ENCODE measurements at places on chromosomes 6 and 20. TPM values are rescaled to one million over a fixed set of nuclear protein-coding genes. Genes with fewer than 3 reads are reported as not detected.

RPP21 gene
- total RNA-seq: 50.4 TPM

DNA sequence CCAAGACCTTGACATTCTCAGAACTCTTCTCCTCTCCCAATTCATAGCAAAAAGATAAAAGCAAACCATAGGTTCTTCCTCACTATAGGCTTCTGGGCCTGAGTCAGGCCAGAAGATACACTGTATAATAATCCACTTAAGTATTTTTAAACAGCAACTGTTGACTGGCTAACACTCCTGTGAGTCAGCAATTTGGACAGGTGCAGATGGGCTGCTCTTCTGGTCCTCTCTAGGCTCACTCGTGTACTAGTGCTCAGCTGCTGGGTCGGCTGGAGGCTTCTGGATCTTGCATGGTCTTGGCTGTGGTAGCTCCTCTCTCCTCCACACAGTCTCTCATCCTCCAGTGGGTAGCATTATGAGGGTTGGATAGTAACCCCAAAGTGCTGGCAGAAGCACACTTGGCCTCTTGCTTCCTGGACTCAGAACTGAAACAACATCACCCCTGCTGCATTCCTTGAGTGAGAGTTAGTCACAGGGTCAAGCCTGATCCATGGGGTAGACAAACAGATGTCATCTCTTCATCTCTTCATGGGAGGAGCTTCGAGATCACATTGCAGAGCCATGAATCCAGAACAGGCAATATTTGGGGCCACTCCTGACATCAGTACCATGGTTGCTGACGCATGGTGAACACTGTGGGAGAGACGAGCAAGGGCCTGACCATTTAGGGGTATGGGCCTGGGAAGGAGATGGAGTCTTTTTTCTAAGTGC is 86.9 kb downstream of the C6orf118 start:
- DNase-seq: no peak

METTL24 gene
- total RNA-seq: not detected

SYNDIG1 gene
- not detected for total RNA-seq

TOX2 gene
- total RNA-seq: 0.23 TPM

ENPP1 gene
- 0.39 TPM for total RNA-seq

GRCh38 chr6:144066741-144067484 is 28.5 kb downstream of the SF3B5 start:
- DNase-seq: no peak

DNA sequence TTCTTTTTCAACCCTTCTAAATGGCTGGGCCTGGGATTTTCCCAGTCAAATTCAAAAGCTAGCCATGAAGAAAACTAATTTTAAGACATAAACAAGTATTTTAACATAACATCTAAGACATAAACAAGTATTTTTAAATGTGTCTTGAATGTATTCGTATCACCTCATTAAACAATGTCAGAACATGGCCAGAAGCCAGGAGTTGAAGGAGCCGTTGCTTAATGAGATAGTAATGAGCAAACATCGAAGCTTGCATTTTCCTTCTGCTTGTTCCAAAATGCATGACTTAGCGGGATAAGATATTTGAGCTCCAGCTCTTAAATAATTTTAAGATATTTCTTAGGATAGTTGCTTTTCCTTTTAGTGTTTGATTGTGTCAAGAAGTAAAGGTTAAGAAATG is 4.2 kb upstream of the RNF182 start:
- no peak for DNase-seq

DNA sequence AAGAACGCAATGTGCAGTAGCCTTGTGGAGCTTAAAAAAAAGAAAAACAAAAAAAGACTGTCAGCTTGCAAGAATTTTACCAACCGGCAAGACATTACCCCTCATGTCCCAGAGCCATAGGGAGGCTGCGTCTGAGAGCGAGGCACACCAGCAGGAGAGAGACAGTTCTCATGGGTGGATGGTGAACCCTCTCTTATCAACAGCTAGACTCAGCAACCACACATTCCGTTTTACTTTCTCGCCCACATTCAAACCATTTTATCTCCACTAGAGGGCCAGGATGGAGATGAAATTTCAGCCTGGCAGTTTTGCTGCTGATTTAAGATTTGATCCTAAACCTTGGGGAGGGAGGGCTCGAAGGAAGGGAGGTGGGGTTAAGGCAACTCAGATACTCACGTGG is 247.0 kb downstream of the ATXN1 start:
- no peak for DNase-seq

DNA sequence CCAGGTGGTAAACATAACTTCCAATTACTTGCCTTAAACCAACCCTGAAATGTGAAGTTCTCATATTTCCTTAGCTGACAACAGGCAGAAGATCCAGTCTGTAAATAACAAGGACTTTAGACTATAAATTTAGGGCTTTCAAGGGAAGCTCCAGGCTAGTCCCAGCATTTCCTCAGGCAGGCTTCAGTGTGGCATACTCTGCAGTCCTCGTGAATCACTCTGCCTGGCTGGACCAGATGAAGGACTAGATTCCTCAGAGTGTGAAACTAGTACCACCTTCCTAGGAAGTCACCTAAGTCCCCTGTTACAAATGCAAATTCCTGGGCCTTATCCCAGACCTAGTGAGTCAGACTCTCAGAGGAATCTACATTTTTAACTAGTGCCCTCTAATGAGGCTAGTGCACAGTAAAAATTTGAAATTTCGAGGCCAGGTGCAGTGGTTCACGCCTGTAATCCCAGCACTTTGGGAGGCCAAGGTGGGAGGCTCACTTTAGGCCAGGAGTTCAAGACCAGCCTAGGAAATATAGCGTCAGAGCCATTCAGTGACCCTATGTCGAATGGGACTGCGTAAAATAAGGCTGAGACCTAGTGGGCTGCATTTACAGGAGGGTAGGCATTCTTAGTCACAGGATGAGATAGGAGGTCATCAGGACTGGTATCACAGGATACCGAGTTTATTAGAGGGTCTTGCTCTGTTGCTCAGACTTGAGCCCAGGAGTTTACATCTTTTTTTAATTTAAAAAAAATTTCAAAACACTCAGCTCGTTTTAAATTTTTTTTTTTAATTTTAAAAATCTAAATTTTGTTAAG is 279.6 kb upstream of the JARID2 start:
- DNase-seq: no peak

- DNase-seq: peak; percentile 37
Measured at GRCh38 chr20:38222231-38222922, 38.2 kb downstream of the KIAA1755 start.

GRCh38 chr20:4366076-4366475 is 350.7 kb upstream of the RNF24 start:
- no peak for DNase-seq

TPD52L1 gene
- total RNA-seq: not detected

- no peak for DNase-seq
Measured at GRCh38 chr6:131929976-131930375, 21.2 kb downstream of the CCN2 start.

GRCh38 chr6:13355999-13356785 is 27.9 kb upstream of the TBC1D7 start:
- DNase-seq: peak; percentile 96

DNA sequence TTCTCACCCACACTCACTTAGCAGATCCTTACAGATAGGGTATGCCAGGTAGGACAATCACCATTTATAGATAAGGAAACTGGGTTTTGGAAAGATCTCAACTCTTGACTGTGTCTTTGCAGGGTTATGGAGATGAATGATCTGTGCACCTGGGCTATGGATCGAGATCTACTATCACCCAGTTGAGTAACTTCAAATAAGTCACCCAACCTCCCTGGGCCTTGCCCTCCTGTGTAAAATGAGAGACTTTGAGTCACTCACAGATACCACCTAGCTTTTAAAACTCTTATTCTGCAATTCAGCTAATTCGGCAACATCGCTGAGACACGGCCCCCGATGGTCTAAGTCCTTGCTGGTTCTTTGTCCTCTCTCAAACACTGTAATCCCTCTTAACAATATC is 53.5 kb downstream of the HIVEP2 start:
- no peak for DNase-seq

LAMP5 gene
- total RNA-seq: not detected

DNA sequence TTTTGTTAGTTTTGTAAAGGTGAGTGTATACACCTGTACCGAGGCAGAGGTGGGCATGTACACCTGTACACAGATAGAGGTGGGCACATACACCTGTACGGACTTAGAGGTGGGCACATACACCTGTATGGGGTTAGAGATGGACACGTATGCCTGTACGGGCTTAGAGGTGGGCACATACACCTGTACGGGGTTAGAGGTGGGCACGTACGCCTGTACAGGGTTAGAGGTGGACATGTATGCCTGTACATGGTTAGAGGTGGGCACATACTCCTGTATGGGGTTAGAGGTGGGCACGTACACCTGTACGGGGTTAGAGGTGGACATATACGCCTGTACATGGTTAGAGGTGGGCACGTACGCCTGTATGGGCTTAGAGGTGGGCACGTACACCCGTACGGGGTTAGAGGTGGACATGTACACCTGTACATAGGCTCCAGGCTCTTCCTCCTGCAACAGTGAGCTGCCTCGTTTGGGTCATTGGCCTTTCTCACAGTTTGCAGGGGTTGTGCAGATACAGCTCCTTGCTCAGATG is 63.7 kb downstream of the PHACTR3 start:
- no peak for DNase-seq

- no peak for DNase-seq
Measured at GRCh38 chr6:157974341-157974894, 7.2 kb upstream of the SYNJ2 start.

- DNase-seq: no peak
Measured at GRCh38 chr20:60299951-60300350, 341.7 kb downstream of the CDH26 start.

DNA sequence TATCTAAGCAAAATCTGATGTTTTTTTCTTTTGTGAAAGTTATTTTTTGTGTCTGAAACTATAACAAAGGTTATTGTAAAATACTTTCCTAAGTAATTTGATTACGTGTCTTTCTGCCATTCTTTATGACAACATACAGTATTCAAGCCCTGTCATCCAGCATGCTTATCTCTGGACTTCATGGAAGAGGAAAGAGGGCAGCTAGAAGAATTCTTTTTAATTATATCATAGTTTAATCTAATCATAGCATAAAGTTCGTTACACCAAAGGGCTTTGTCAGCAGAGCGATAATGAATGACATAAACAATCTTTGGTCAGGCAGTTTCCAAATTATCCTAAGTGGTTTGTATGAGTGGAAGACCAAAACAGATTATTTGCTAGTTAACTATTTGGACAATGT is 3.5 kb downstream of the ENPP3 start:
- no peak for DNase-seq

APOBEC2 gene
- not detected for total RNA-seq

AIF1 gene
- 17.2 TPM for total RNA-seq

- peak; percentile 80 for DNase-seq
Measured at GRCh38 chr6:150685860-150686259, 86.2 kb downstream of the PLEKHG1 start.

DNA sequence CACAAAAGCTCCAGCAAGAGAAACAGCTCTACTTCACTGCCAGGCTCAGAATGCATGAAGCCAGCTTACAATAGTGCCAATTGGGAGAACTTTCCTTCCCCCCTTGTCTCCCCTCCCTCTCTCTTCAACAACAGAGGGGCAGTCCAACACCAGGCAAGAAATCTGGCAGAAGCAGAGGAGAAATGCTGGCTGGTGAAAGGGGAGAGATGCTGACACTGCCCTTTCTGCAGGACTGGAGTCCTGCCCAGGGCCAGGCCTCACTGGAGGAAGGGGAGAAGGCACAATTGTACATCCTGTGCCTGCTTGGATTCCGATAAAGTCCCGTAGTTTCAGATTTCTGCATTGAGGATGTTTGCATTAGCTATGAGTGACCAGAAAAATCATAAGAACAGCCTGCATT is 148.6 kb downstream of the LRRC1 start:
- no peak for DNase-seq

MOCS3 gene
- total RNA-seq: 5.8 TPM

- DNase-seq: no peak
Measured at GRCh38 chr6:143596866-143597265, 80.9 kb upstream of the PHACTR2 start.

SLC35D3 gene
- not detected for total RNA-seq

UNC5CL gene
- total RNA-seq: 0.63 TPM

SLC22A3 gene
- not detected for total RNA-seq
